Daoy (cell line): ENCODE measurements at places on chromosomes 6 and 20. TPM values are rescaled to one million over a fixed set of nuclear protein-coding genes. Genes with fewer than 3 reads are reported as not detected.
A peak's percentile ranks its signal among the peaks of the same experiment; 100 is the strongest.

DNA sequence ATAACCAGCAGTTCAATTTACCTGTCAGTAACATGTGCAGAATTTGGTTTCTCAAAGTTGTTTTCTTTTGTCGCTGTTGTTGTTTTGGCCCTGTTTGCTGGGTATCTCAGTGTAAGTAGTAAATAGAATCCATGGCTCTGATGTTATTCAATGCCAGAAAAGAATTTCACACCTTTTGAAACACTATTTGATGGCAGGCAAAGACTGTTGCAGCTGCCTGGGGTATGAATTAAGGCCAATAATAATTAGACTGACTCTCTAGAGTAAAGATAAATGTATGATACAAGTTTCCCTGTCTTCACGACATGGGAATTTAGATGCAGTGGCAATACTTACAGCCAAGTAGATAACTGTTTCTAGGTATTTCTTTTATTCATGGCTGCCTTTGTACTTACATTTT is 281.4 kb downstream of the CD83 start:
- DNase-seq, result no peak

DNA sequence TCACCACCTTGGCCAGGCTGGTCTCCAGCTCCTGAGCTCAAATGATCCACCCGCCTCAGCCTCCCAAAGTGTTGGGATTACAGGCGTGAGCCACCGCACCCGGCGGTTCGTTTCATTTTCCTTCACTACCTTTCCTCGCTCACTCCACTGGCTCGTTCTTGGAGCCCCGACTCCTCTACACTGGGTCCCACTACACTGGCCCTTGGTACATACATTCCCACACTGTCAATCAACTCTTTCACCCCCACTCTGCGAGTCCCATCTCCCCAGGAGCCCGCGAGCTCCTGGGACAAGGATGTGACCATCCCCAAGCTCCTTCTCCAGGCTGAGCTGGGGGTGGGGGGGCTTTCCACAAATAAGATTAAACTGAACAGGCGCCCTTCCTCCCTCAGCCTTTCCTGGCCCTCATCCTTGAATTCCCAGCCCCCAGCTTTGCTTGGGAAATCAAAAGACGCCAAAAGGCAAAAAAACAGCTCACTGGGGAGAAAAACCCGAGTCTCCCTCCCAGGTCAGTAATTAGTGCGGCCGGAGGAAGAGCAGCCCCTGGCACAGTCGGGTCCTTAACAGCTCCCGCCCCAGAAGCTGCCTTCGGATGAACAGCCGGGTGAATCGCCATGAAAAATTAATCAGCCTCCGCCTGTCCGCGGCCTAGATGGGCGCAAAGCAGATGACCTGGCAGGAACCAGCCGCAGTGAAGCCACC is 42.8 kb upstream of the LY86 start:
- peak; percentile 54 for DNase-seq

DNA sequence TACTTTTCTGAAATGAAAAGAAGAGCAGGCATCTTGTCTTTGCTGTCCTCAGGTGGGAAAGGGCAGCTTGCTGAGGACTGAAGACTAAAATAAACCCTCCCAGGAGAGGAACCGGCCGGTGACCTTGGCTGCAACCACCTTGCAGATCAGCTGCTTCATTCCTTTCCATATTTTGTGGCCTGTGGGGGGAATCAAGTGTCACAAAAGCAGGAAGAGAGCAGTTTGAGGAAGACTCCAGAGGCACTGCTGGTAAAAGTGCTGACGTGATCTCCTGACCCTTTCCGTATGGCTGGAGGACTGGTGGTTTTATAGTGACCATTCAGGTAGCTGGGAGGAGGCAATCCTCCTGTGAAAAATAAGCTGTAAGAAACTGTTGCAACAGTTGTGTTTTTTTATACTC is 157.0 kb downstream of the PLCB4 start:
- DNase-seq, result no peak

DNA sequence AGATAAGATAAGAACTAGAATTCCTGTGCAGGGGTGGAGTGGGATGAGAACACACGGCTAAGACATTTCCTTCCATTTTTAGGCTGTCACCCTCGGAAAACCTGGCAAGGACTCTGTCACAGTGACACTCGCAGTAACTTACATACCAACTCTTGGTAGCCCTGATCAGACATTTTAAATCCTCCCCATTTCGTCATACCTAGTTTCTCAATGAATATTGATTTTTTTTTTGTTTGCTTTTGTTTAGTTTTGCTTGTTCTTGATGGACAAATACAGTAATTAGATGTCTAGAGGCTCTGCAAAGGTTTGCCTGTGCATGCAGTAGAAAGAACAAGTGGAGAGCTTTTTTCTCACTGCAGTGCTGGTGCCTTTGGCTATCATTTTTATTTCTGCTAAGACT is 213.0 kb upstream of the FAM83B start:
- no peak for DNase-seq

- no peak for DNase-seq
Measured at GRCh38 chr6:119328892-119329793, 20.4 kb downstream of the MAN1A1 start.

GRCh38 chr6:37050045-37050853 is 44.8 kb downstream of the FGD2 start:
- no peak for DNase-seq

GRCh38 chr20:24584078-24584477 is 114.6 kb downstream of the SYNDIG1 start:
- DNase-seq, result no peak

DNA sequence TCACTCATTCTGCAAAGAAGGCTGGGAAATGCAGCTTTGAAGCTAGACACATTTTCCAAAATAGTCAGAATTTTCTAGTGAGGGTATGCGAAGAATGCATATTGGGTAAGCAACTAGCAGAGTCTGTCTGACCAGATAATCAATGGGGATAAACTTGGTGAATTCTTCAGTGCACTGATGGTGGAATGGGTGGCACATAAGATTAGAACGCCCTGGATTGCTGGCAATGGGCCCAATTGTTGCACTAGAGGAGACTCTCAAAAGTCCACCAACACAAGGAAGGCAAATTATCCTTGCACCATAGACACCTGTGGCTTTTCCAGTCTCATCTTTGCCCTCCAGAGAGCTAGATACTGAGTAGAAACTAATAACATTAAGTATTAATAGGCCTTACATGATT is 167.6 kb downstream of the PTPRT start:
- DNase-seq, result no peak

DNA sequence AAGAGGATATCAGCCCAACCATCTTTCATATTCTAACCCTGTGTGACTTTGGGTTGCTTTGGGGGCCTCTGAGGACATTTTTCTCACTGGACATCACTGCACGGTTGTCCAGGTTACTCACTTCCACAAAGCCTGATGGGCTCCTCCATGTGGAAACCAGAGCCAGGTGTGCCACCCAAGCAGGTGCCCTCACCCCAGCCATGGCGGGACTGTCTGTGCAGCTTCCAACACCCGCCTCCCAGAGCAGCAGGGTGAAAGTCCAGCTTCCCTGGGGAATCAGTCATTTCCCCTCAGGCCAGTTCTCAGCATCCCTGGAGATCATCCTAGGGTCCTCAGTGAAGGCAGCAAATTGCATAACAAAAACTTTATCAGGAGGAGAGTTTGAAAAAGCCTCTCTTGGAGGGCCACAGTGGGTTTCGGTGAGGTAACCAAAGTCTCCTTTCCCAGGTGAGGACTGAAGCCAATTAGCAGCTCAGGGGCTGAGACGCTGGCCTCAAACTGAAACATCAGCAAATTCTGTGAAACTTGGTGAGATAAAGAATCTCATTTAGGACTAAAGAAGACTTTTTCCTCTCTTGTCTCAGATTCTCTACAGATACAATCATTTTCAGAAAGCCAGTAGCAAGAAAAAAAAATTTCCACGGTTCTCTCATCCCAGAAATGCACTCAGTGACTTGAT is 289.6 kb upstream of the CDH4 start:
- DNase-seq, result no peak

GRCh38 chr6:75268121-75268987 is 16.2 kb downstream of the TMEM30A start:
- DNase-seq, result peak; percentile 64

GRCh38 chr6:47302043-47302442 is 7.7 kb downstream of the TNFRSF21 start:
- no peak for DNase-seq

DNA sequence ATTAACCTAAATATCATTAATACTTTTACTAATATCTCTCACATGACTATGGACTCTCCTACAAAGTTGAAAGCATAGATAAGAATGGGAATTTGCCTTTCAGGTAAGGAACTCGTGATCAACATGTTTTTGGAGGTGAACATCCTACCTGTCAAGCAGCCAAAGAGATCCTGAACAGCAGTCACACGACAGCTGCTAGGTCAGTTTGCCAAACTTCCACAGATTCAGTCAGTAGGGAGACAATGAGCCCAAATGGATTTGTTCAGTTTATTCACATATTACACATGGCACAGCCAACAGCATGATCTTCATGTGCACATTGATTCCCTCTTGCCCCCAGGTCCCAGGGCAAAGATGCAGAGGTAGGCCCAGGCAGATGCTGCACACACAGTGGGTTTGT is 86.1 kb upstream of the LOC128125822 start:
- no peak for DNase-seq

Gene NXT1
- 69.6 and 81.5 TPM in 2 replicates for total RNA-seq

Gene PPIL4
- total RNA-seq, result 53.7 and 58.4 TPM in 2 replicates

Gene HMGCLL1
- not detected in 2 replicates for total RNA-seq

Gene IL17A
- not detected in 2 replicates for total RNA-seq

Gene TBX18
- 8.2 and 8.6 TPM in 2 replicates for total RNA-seq

Gene ELOVL2
- 11.3 and 11.5 TPM in 2 replicates for total RNA-seq

Gene PARD6B
- total RNA-seq, result 5.2 and 26.0 TPM in 2 replicates

Gene BTN1A1
- total RNA-seq, result not detected in 2 replicates
